CD4-positive, alpha-beta T cell treated with Interleukin-6 for 4 hours (primary cell): ENCODE measurements at places on chromosomes 11 and 22.
A peak's percentile ranks its signal among the peaks of the same experiment; 100 is the strongest.

- DNase-seq: no peak
Observed at GRCh38 chr22:32286290-32286840, 31.2 kb upstream of the SLC5A4 start.

- DNase-seq: no peak
Observed at GRCh38 chr11:19436932-19437331, 196.2 kb upstream of the E2F8 start.

DNA sequence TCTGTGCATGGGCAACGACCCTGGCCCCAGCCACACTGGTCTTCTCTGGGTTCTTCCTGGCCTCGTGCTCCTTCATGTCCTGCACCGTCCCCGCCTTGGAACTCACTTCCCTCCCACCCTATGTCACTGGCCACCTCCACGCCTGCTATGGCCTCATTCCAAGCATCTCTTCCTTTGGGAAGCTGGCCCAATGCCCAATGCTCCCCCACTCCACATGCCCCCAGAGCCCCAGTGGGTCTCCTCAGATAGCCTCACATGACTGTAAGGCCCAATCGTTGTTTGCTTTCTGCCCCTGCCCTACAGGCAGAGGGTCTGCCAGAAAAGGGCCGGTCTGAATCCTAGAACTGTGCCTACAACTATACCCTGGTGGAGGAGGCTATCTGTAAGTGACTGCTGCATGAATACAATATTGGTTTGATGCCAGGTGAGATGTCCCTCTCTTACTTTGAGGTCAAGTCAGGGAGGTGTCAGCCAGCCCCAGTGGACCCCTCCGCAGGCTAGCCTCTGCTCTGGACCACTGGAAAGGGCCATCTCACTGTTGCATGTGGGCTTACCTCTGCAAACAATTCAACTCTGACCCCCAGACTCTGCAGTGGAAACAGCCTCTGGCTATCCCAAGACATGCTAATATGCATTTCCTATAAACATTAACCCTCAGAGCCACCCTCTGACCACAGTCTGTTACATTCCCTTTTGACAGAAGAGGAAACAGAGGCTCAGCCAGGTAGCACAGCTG is 2.1 kb upstream of the GNAZ start:
- no peak for DNase-seq

GRCh38 chr11:116960930-116961329 is 123.5 kb upstream of the APOA1 start:
- DNase-seq: no peak

DNA sequence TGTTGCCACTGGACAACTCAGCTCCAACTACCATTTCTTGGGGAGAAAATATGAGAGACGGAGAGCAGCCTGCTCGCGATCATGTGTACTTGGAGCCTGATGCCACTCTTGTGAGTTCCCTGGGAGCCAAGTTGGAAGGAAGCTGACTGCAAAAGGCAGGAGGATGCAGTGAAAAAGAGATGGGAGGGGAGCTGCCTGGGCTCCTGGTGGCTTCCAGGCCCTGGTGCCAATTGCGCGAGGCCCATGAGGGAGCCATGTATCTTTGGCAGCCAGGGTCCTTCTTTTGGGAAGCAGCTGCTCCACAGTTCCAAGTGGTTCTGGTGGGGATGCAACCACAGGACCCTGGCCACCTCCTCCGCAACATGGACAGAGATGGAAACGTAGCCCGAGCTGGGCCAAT is 11.1 kb downstream of the C11orf91 start:
- DNase-seq: no peak

DNA sequence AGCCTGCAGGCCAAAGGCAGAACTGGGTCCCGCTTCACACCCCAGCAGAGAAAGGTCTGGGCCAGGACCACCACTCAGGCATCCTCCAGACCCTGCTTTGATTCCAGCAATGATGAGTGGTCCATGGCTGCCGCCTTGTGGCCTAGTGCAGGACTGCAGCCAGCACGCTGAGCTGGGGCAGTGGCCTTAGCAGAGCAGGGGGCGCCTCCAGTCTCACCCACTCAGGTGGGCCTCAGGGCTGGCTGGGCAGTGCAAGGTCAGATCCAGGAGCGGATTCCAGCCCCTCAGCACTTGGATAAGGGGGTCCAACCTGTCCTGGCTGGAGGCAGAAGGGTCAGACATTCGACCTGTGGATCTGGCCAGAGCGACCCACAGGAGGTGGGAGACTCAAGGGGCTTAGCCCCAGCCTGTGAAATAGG is 9.6 kb upstream of the PDE2A start:
- DNase-seq: peak; percentile 68

DNA sequence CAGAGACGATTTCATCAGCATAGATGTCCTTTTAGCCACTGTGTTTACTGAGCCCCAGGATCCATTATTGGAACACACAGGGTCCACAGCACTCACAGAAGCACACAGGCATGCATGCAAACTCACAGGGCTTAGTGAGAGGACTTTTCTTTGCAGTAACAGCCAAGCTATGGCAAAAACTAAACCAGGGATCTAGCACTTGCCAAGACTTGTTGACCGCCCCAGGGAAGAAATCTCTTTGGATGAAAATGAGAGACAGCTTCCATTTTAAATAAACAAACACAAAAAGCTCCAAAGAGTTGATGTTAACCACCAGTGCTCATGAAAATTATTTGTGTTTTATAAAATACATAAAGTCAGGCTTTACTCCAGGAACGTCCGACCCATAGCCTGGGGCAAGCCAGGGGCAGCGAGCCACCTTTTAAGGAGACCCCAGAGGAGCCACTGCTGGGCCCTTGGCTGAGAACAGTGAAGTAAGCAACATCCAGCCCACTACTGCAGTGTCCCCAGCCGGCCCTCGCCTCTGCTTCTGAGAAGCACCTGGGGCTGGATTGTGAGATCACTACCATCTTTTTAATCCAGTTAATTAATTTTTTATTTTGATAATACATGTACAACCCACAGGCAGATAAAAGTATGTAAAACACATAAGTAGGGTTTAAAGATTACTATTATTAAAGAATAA is 22.0 kb upstream of the TFIP11 start:
- DNase-seq: no peak

DNA sequence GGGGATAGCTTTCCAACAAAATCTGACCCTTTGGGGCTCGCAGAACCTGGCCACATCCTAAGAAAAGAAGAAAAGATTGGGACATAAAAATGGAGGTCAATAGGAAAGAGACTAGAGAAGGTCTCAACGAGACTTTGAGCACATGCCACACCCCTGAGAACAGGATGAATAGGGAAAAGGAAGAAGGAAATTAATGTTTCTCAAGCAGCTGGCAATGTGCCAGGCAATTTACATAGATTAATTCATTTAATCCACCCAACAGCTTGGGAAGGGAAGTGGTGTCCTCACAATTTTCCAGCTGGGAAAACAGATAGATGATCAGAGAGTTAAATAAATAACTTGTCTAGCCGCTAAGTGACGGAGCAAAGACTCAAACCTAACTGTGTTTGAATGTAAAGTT is 50.7 kb downstream of the PAMR1 start:
- DNase-seq: no peak

- DNase-seq: no peak
Observed at GRCh38 chr11:11407065-11407762, 54.2 kb upstream of the CSNK2A3 start.

DNA sequence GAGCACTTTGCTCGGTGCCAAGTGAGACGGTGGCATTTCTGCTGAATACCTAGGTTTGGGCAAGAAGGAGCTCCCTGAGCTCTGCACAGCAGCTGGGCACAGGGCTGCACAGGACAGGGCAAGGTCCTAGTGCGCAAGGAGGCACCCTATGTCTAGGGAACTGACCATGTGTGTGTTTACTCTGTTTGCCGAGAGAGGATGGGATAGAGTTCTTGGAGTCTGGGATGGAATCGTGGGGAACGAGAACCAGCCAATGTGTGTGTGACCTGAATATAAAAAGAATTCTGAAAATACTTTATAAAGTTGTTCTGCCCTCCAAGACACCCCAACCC is 179.5 kb upstream of the NECTIN1 start:
- DNase-seq: no peak

DNA sequence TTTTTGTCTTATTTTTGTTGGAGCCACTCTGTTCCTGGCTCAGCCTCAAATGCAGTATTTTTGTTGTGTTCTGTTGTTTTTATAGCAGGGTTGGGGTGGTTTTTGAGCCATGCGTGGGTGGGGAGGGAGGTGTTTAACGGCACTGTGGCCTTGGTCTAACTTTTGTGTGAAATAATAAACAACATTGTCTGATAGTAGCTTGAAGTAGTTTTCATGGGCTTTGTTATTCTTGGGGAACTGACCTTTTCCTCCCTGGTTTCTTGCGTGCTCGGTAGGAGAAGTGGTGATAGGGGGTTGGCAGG is 6.0 kb upstream of the MCM5 start:
- DNase-seq: no peak

DNA sequence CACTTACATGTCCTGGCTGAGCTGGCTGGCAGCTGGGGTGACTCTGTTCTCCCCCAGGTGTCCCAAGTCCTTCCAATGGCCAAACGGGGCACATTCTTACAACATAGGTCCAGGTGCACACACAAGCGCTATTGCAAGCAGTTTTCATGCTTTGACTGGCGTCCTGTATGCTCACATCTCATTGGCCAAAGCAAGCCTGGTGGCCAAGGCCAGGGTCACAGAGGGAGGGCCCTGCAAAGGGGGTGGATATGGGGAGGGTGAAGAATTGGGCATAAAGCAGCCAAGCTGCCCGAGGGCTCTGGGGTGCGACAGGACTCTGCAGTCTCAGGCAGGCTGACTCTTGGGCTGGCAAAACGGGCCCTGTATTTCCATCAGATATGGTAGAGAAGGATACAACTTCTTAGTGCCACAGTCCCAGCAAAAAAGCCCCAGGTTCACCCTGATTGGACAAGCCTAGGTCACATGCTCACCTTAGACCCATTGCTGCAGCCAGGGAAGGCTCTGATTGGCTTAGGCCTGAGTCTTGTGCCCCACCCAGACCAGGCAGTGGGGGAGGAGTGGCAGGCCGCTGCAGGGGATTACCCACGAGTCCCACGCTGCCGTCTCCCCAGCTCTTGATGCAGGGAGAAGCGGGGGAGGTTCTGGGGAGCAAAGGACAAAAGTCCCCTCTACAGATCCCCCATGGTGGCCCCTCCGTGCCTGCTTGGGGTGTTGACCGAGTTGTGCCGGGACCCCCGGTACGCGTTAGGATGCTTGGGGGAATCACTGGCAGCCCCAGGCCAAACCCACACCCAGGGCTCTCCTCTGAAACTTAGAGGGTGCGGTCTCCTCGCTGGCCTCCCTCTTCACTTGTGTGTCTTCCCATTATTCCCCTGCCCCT is 110.8 kb downstream of the ARHGAP8 start:
- DNase-seq: no peak

GRCh38 chr11:95241681-95242081 is 10.7 kb upstream of the SESN3 start:
- DNase-seq: no peak

DNA sequence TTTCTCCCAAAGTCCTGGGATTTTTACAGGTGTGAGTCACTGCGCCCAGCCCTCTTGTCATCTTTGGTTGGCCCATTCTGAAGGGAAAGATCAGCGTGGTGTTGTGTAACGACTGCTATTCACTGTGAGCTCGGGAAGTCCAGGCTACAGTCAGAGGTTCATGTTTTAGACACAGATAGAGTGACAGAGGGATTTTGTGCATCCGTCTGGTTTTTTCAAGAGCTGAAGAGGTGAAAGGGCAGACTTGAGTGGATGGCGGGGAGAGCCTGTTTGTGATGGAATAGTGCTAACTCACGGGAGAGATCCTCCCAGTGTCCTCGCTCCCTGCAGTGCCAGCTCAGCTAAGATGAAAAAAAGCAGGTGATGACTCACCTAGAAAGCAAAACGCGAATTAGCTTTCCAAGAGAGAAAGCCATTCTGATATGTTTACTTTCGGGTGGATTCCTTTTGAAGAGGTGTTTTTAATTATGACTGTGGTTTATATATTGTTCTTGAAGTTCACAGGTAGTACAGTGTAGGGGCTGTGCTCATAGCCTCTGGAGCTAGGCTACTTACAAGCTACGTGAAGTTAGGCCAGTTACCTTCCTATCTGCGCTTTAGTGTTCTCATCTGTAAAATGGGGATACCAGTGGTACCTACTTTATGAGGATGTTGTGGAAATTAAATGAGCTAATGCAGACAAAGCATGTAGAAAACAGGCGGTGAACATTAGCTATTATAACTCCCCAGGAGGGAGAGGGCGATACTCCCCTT is 67.2 kb downstream of the C11orf91 start:
- DNase-seq: no peak
